ENCODE measurements at places on chromosomes 11 and 22.

DNA sequence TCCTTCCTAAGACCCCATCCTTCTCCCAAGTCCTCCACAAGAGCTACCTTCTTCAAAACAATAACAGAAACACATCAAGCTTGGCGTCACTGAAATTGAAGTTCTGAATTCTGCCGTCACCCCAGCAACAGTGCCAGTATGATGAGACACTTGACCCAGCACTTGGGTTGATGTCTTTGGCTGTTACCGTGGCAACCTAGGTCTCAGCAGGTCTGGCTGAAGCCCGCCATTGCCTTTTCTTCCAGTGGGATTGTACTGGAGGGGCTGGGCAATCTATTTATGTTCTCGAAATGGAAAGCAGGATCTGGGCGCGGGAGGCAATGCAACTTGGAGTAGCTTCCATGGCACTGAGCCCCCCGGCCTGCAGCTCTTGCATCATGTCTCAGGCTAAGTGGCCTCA is 23.8 kb downstream of the NPTXR start:
- DNase-seq = no peak

DNA sequence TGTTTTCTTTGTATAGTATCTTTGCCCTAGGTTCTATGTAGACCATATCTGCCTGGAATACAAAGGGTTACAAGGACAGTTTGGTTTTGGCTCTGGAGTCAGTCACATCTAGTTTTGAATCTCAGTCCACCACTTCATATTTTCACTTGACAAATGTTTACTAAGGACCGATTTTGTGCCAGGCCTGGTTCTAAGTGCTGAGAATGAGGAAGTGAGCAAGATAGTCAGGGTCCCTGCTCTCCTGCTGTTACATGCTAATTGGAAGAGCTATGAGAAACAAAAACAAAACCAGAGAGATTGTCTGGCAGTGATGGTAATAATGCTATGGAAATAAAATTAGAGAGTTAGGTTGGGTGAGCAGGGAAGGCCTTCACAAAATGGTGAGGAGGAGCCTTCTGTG is 66.1 kb upstream of the ARHGAP20 start:
- no peak for DNase-seq

DNA sequence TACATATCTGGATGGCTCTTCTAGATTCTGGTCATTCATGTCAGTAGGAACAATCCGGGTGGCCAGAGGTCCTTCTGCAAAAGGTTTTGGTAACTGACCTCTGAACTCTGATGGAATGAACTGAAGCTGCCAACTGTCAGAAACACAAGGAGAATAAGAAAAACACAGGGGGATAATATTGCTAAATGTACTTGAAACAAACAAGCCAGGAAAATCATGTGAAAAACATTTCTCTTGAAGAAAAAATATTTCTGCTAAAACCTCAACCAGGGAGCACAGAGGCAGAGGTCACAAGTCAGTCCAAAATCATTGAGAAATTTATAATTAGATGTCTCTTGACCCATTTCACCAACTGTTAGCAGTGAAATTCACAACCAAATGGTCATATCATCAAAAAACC is 35.2 kb downstream of the ALG9 start:
- no peak for DNase-seq

DNA sequence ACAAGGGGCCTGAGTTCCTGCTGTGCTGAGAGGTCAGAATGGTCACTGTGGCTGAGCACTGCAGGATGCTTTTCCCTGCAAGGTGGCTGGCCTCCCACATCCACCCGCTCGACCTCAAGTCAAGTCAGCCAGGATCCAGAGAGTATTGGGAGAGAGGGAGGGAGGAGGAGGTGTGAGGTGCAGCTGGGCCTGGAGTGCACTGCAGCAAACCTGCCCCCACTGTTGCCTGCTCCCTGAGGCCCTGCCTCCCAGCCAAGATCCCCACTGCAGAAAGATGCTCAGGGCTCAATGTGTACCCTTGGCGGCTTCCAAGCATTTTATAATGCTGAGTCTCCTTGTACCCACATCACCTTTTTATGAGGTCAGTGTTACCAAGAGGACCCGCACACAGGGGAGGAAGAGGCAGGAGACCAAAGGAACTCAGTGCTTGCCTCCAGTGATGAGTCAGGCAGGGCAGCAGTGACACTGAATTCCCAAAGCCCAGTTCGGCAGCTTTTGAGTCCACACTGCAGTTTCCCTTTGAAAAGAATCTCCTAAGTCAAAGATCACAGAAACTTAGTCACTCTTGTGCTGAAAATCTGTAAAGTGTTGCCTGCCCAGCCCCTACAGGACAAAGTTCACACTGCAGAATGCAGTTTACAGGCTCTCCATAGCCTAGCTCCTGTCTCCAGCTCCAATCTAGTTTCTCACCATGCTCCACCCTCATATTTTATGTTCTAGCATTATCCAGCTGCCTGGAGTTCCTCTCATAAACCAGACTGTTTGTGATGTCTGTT is 3.1 kb downstream of the ENDOD1 start:
- DNase-seq = peak; percentile 45

DNA sequence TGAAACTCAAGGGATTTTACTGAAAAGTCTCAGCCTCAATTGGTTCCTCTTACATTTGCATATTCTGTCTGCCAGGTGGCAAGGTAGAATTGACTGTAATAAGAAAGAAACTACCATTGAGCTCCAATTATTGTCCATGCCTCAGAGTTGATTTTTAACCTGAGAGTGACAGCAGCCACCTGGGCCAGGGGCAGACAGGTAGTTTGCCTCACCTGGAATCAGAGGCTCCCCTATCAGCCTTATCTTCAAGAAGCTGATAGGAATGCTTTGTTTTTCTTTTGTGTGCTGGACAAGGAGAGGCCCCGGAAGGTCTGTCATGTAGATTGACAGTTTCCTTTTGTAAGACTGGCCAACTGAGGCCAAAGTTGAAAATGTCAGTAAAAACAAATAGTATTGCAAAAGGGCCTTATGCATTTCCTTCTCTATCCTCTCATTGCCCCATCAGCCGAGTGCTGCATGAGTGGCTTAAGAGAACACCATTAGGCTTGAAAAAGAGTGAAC is 34.1 kb downstream of the CD44 start:
- no peak for DNase-seq

GRCh38 chr22:19477321-19478044 is 1.5 kb downstream of the UFD1 start:
- DNase-seq = no peak

GRCh38 chr11:94544646-94545263 is 1.0 kb downstream of the FUT4 start:
- DNase-seq = no peak

GRCh38 chr22:37533995-37534394 is 14.8 kb upstream of the CARD10 start:
- DNase-seq = peak; percentile 46

DNA sequence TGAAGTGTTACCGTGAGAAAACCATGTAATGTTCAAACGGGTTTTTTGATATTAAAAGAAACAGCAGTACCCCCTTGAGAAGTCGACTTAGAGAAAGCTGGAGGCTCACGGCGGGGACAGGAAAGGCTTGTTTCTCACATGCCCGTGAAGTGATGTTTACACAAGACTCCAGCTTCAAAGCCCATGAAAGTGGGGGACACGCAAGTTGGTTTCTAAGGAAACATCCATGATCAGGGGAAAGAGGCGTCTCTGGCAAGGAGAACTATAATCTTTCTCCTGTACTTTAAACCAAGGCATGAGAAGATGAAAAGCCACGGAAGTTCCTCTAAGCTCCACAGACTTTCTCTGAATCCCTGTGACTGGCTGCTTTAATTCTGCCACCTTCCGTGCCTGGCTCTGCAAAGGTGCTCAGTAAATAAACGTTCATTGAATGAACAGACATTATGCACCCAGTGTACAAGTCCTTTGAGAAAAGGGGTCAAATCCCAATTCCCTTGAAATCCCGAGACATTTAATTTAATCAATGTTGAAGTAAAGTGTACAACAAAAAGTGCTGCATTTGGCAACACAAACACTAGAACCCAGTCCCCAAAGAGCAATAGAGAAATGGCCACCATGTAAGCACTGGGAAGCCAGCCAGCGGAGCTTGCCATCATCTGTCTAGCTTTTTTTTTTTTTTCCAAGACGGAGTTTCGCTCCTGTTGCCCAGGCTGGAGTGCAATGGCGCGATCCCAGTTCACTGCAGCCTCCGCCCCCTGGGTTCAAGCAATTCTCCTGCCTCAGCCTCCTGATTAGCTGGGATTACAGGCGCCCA is 58.7 kb downstream of the AHNAK start:
- DNase-seq = no peak

GRCh38 chr11:62352355-62353336 is 15.4 kb downstream of the ASRGL1 start:
- no peak for DNase-seq

DNA sequence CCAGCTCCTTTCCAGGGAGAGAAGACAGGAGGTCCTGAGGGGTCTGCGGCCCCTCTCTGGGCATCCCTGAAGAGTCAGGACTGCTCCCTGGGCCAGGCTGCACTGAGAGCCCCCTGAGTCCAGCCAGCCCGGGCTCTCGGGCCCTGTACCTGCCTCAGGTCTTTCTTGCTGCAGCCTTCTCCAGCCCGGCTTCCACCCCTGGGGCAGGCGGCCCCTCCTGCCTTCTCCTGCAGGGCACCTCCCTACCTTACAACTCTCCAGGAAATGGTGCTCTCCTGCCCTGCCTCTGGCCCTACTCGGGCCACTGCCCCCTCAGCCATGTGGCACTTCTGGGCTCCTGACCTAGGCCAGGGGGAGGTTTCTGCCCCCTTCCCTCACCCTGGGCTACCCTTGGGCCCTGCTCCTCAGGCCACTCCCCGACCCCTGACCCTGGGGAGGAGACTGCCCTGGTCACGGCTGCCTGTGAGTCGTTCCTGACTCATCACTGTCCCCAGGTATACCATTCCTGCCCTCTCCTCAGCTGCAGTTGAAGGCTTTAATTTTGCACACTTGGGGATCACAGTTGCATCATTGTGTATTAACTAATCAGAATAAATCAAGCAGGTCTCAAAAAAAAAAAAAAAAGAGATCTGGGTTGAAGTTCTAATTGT is 251.1 kb downstream of the NXPE2 start:
- DNase-seq = no peak

GRCh38 chr11:2553198-2553597 is 108.4 kb downstream of the KCNQ1 start:
- no peak for DNase-seq

- DNase-seq = no peak
Observed at GRCh38 chr11:9231848-9232177, 33.3 kb downstream of the DENND5A start.

DNA sequence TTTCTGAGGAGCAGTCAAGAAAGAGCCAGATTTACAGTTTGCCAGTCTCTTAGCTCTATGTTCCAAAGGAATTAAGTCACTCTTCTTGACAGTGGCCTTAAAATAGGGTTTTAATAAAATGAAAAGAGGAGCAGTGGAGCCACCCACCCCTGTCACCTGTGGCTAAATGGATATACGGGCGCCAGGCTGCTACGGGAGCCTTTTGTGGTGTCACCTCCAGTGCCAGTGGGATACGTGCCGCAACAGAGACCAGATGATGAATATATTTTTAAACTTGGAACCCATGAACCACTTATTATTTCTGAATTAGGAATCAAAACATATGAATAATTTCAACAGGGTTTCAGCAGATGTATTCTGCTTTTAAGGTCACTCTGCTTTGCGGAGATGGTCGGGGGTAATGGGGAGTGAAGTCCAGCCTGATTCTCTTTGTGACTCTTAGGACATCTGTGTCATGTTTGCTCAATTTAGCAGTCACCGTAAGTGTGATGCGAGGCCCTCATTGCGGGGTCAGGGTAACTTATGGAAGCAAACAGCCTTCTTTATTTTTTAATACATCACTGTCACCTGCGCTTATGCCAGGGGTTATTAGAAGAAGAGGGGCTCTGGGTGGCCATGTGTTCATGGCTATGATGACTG is 64.3 kb downstream of the ZBTB16 start:
- no peak for DNase-seq

DNA sequence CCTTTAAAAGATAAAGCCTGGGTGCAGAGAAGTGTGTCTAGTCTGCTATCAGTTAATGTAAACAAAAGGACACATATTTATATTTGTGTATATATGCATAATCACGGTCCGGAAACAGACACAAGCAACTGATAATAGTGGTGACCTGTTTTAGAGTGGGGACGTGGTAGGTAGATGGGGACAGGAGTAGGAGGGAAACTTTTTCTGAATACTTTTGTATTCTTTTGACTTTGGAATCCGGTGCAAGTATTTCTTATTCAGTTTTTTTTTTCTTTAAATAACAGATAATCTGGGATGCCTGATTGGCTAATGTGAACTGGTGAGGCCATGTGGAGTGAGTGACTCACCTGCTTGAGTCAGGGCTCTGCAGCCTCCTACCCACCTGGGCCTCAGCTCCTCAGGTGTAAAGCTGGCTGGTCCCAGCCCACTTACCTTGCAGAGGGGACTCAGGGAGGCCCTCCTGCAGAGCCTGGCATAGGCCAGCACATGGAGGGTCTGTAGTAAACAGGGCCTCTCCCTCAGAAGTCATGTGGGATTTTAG is 15.3 kb downstream of the MICAL2 start:
- no peak for DNase-seq

- no peak for DNase-seq
Observed at GRCh38 chr11:31822927-31823643, 12.0 kb upstream of the PAX6 start.

GRCh38 chr11:131884461-131885073 is 514.2 kb downstream of the NTM start:
- DNase-seq = no peak

DNA sequence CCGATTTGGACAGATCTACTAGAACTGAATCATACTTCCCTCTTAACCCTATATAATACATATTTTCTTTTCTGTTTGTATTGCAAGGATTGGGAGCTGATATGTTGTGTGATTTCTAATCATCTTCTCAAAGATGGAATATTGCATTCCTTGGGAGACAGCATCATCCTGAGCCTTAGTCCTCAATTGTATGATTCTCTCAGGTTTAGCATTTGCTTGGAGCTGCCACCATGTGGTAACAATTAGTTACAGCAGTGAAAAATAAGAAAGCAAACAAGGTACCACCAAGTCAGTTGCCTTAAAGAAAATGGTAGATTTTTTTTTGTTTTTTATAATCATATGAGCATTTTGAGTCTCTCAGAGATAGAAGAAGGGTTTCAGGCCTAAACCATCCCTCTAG is 11.9 kb downstream of the SNX19 start:
- no peak for DNase-seq

DNA sequence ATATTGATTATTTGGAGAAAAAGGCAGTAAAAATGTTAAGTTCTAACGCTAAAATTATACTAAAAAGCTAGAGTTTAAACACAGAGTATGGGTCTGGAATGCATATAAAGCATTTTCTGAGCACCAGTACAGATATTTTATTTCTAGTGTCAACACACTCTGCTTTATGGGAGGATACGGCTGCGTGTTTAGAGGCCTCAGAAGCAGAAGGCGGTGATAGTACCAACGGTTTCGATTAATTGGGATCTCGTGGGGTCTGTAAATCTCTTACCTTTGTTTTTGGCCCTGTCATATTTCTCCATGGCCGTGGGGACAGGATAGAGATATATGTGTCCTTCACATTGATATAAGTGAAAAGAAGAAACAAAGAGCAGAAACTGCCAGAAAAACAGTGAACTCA is 206.8 kb upstream of the NTM start:
- no peak for DNase-seq
